ENCODE measurements at places on chromosomes 5 and 9.

GRCh38 chr9:116437411-116438370 lies 249.4 kb upstream of the TRIM32 start:
- DNase-seq: no peak

DNA sequence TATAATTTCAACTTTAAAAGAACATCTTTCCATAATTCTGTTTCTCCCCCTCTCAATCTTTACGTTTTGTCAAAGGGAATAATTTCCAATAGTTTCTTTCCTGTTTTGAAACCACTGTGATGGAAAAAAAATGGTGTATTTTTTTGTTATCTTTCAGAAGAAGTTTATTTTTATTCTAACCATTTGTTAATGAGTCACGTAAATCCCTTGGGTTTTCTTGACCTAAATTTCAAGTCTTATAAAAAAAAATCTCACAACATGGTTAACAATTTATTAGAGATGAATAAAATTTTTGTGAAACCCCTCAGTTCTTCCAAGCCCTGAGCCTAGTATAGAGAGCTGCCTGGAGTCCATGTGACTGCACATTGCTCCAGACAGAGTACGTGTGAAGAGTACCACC lies 106.1 kb upstream of the FBXL17 start:
- DNase-seq: no peak

DNA sequence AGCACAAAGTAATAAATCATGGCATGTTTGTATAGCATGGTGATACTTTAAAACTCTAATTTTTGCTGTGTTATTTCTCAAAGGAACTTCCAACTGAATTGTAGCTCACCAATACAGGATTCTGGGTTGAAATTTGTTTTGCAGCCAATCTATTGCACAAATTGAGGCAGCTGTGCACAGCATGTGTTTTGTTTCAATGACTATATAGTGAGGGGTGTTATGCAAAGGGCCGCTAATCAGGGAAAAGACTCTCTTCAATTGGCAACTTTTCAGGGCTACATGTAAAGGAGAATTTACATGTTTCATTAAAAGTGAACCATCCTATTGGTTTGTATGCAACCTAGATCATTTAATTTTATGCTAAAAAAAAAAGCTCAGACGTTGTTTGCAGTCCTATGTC lies 44.6 kb downstream of the PLPPR1 start:
- DNase-seq: no peak

DNA sequence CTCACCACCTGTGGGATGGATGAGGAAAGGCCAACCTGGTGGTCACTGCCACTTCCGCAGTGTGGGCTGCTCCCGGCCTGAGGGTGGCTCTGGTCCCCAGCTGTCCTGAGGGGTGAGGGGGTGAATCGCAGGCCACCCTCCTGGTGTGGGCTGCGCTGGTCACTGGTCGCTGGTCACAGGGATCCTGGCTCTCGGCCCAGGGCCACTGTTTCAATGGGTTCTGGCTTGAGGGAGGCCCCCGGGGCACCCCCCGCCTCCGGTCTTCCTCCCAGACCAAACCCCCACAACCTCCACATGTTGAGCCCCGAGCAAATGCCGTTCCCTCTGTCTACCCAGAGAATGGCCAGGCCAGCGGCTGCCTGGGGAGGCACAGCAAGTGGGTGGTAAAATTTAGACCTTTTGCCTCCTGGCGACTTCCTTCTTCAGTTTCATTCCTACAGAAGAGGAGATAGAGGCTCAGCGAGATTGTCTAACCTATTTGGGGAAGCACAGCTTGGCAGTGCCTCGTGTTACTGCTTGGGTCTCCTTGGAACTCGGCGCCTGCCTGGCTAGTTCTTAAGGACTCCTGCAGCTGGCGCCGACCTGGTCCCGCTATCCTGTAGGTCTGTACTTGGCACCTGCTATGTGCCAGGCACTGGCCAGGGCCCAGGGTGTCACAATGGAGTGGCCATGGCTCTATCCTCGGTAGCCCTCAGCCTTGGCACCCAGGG lies 48.2 kb downstream of the RXRA start:
- no peak for DNase-seq

- no peak for DNase-seq
Measured at GRCh38 chr9:91934654-91935053, 15.4 kb downstream of the ROR2 start.

- DNase-seq: no peak
Measured at GRCh38 chr5:77599679-77600078, 38.8 kb downstream of the OTP start.

GRCh38 chr5:63125862-63126261 lies 547.2 kb downstream of the LRRC70 start:
- DNase-seq: no peak

DNA sequence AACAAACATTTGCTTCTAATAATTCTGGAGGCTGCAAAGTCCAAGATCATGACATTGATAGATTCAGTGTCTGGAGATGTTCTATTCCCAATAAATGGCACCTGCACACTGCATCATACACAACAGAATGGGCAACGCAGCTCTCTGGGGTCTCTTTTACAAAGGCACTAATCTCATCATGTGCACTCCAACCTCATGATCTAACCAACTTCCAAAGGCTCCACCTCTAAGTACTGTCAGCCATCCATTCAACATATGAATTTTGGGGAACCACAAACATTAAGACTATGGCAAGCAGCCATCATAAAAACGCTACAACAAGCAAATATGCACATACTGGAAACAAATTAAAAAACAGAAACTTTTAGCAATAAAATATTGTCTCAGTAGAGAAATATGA lies 121.1 kb downstream of the CYLC2 start:
- DNase-seq: no peak

DNA sequence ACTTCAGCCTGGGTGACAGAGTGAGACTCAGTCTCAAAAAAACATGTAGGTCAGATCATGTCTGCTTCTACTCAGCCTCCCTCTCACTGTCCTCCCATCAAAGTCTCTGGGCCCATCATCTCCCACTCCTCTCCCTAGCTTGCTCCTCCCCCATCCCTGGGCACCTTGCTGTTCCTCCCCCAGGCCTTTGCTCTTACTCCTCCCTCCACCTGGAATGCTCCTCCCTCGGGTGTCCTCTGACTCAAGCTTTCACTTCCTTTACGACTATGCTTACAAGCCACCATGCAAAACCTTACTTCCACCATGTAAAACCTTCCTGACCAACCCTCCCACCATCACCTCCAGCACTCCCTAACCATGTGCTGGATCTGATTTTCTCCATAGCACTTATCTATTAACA lies 51.5 kb downstream of the MTMR12 start:
- no peak for DNase-seq

- no peak for DNase-seq
Measured at GRCh38 chr5:156623381-156624040, 226.6 kb upstream of the PPP1R2B start.

DNA sequence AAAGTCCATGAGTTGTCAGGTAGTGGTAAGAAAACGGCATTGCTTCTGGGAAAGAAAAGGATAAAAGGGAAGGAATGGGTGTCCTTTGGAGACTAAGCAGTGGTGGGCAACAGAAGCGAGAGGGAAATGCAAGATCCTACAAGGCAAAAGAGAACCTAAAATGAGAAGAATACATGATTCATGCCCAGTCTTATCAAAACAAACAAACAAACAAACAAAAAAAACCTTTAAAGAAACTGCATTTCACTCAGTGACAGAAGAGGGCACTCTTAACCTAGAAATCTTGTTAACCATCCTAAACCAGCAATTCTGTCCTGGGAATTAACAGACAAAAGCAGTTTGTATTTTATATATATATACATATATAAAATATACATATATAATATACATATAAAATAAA lies 88.5 kb downstream of the SUSD1 start:
- no peak for DNase-seq

- no peak for DNase-seq
Measured at GRCh38 chr9:123637606-123637944, 281.6 kb downstream of the CRB2 start.

GRCh38 chr9:79868567-79869189 lies 296.9 kb downstream of the TLE4 start:
- DNase-seq: no peak

- DNase-seq: no peak
Measured at GRCh38 chr9:91138760-91139159, 223.0 kb downstream of the AUH start.

- no peak for DNase-seq
Measured at GRCh38 chr9:90579181-90579580, 63.4 kb downstream of the DIRAS2 start.

- DNase-seq: no peak
Measured at GRCh38 chr9:114437401-114437893, 49.7 kb upstream of the AKNA start.

DNA sequence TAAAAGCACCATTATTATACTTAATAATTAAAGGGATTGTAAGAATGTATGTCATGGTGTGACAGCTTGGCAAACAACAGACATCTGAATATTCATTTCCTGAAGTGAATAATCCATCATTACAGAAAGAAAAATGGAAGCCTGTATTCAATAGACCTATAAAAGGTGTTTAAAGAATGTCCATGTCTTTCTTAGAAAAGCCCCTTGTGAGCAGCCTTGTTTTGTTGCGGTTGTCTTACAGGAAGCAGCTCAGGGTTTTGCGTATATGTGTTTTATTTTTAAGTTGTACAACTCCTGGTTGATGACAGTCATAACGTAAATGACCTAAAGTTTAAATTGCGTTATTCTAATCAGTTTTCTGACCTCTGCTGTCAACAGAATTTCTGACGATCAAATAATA lies 53.8 kb downstream of the CAST start:
- no peak for DNase-seq

DNA sequence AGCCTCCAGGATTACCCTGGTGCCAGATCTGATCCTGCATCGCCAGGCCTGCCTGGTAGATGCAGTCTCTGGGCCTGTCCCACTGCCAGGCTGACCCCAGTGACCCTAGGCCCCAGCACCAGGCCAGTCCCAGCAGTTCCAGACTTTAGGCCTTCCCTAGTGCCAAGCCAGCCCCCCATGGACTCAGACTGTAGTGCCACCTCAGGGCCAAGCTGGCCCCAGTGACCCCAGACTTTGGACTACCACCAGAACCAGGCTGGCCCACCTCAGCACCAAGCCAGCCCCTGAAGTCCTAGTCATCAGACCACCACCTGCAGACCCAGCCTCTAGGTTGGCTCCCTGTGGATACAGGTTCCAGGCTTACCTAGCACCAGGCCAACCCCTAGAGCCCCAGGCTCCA lies 142.5 kb downstream of the PJA2 start:
- no peak for DNase-seq

GRCh38 chr5:55638051-55638450 lies 74.1 kb downstream of the SLC38A9 start:
- no peak for DNase-seq

- no peak for DNase-seq
Measured at GRCh38 chr5:150623152-150623877, 17.1 kb upstream of the SYNPO start.

DNA sequence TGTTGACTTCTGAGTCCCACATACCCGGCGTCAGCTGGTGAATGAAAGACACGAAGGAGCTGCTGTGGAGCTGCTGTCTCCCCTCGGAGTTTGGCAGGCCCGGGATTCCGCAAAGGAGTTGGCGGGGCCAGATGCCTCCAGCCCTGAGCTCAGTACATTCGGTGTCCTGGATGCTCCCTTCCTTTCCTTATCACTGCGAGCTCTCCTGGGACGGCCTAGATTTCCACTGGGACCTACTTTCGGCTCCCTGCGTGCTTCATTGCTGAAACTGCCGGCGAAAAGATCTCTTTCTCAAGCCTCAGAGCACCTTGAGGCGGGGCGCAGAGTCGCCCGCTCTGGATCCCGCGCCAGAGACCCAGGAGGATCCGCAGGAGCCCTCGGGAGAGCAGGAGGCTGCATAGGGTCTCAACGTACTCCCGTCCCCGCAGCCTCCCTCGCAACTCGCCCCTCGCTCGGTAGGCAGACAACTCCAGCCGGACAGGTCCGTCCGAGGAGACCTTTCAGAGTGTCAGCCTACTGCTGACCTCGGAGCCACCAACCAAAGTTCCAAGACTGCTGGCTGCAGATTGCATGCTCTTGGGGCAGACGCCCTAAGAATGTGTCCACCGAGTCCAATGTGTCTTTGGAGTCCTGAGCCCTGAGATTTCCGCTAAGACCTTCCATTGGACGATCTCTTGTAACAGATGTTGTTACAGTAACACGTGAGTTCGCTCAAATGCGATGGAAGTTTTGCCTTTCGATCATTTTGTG lies 6.1 kb downstream of the ANXA2R start:
- DNase-seq: no peak

- no peak for DNase-seq
Measured at GRCh38 chr9:109733690-109734089, 46.3 kb upstream of the PALM2AKAP2 start.

GRCh38 chr9:35107297-35108290 lies 4.7 kb upstream of the STOML2 start:
- DNase-seq: no peak

DNA sequence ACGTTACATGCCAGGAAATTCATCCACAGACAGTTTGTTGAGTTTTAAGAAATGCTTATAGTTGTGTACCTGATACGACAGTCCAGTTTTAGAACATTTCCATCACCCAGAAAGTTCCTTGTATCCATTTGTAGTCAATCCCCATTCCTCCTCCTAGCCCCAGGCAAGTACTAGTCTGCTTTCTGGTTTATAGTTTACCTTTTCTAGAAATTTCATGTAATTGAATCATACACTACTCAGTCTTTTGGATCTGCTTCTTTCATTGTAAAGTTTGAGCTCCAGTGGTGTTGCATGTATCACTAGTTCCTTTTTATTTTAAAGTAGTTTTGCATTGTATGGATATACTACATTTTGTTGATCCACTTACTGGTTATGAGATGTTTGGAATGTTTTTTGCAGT lies 291.2 kb downstream of the AOPEP start:
- no peak for DNase-seq

DNA sequence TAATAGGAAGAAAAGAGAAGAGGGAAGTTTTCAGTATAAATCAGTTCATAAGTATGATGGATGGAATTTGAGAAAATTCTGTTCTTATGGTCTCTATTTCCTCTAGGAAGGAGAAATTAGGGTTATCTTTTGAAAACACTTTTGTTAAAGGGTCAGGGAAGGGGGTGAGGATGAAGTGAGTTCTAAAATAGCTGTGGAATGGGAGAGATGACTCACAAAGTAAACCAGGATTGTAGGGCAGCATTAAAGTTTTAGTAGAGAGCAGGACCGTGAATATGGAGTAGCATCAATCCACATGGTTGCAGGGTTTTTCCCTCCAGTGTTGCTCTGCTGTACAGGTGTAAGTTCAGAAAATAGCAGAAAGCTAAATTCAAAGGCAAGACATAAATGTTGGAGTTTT lies 32.4 kb downstream of the MUSK start:
- no peak for DNase-seq

GRCh38 chr9:71602652-71603051 lies 165.7 kb downstream of the CEMIP2 start:
- DNase-seq: no peak

- DNase-seq: no peak
Measured at GRCh38 chr5:124923131-124923530, 176.7 kb upstream of the ZNF608 start.

- no peak for DNase-seq
Measured at GRCh38 chr5:160921-161802, 30.1 kb upstream of the LRRC14B start.
